ENCODE measurements at places on chromosomes 1 and 21.

GRCh38 chr1:99756598-99756997 is 9.8 kb downstream of the FRRS1 start:
- DNase-seq, result no peak

GRCh38 chr1:162993846-162994245 is 75.3 kb upstream of the RGS4 start:
- no peak for DNase-seq

DNA sequence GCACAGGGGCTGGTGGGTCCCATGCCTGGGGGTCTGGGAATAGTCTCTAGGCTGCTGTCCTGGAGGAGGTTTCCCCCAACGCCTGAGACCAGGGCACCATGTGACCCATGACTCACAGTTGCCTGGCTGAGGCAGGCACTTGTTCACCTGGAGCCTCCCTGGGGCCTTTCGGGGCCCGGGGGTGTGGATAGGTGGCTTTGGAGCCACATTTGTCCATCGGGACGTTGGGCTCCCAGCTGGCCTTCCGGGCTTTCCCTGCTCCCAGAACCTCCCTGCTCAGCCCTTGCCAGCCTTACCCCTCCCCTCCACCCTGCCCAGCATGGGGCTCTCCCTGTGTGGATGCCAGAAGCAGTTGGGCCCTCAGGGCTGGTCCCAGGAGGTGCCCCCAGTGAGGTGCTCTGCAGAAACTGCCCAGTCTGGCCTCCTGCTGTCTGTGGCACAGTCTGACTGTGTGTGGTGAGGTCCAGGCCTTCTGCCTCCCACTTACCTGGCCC is 14.2 kb downstream of the COL6A1 start:
- peak; percentile 11 for DNase-seq

- DNase-seq, result no peak
Observed at GRCh38 chr1:237279629-237280028, 237.6 kb downstream of the RYR2 start.

DNA sequence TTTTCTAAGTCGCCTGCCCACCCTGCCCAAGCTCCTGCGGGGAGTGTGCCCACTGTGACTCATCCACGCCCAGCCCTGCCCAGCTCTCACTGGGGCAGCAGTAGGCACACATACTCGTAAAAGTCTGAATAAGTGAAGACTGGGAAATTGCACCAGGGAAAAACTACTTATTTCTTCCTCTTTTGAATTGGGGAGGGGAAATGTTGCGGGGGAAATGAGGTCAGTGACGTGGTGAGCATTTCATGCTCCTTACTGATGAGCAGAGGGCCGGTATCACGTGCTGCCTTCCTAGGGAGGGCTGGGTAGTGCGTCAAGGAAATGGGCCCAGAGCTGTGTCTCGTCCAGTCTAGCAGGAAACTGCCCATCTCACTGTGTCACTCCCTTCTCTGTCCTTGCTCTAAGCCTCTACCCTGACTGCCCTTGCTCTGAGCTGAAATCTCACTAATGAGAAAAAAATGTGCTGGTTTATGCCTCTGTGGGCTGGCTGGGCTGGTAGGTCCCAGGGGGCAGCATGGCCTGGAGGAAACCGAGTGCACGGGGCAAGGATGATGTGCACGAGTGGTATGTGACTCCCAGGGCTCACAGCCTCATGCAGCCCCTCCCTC is 13.5 kb upstream of the TNFRSF1B start:
- no peak for DNase-seq

GRCh38 chr21:32112195-32112594 is 166.7 kb downstream of the MIS18A start:
- no peak for DNase-seq

GRCh38 chr1:230399321-230400006 is 26.7 kb downstream of the PGBD5 start:
- no peak for DNase-seq

- DNase-seq, result no peak
Observed at GRCh38 chr1:8701794-8702471, 115.5 kb downstream of the RERE start.

- no peak for DNase-seq
Observed at GRCh38 chr1:168917796-168918195, 188.7 kb upstream of the ATP1B1 start.

DNA sequence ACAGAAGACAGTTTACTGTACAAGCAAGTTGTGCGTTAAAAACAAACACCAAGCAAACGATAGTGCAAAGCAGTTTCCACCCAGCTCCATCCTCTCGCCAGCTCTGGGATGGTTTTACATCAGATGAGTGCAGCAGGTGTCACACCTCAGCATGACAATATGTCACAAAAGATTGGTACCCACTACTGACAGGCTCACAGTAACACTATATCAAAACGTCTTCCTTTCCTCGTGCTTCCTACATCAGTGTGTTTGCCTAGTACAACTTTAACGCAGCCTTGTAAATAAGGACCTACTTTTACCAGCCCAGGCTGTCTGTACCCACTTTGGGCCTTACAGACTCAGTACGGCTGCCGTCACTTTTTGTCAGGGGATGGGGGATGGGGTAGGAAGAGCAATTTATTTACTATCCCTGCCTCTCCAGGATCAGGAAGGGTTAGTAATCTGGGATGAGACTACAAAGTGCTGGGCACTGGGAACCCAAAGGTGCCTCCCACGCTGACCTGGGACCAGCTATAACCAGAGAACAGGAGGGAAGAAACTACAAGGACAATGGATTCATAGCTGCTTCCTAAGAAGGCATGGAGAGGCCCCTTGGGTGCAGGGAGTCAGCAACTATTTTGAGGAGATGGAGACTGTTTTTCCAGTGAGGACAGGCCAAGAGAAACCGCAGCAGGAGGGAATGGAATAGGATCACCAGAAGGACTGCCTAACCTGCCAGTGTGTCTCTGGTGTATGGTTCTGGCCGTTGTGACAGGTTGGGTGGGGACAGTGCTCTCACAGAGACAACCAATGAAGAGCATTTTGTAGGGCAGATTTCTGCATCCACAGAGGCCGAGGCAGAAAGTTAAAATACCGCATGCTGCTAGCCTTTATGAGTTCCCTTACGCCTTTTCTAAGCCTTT is 30.2 kb downstream of the RUNX3 start:
- DNase-seq, result no peak

- no peak for DNase-seq
Observed at GRCh38 chr1:240338837-240339236, 247.2 kb downstream of the FMN2 start.

DNA sequence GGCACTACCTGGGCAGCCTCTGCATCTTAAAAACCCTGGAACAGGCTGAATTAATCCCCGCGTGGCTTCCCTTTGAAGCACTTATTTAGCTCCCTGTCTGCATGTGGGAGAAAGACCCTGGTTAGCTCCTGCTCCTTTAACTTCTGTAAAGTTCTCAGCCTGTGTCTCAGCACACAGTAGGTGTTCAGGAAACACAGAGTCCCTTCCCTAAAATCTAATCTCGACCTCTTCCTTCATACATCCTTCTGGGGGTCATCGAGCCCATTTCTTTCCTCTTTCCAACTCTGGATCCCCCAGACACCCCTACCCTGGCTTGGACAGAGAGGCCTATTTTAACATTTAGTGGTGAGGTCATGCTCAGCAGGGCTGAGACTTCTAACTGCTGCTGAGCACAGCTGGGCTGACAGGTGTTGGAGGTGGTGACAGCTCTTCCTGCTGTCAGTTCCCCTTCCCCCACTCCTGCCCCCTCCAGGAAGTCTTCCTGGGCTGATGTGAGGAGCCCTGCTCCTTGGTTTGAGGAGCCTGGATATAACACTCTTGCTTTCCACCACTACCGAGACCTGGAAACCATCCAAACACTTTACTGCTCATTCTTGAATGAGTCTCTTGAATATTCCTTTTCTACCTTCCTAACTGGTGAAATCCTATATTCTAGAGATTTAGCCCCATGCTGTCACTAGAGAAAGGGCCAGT is 5.3 kb downstream of the E2F2 start:
- peak; percentile 51 for DNase-seq

DNA sequence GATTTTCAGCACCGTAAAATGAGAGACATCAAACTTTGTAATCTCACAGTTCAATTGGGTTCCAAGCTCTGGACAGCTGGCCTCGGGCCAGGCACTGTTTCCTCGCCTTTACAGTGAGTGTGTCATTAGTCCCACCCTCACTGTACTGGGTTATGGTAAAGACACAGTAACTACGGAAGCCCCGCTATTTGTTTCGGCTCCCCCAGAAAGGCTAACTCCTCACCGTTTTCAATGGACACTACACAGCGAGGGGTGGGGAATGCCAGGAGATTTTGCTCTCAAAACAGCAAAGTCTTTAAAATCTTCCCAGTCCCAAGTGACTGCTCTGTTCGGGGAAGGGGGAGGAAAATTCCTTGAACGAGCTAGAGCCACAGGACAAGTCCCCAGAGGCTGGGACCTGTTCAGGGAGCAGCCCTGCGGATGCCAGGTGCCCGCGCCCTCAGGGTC is 757 bp upstream of the SPSB1 start:
- DNase-seq, result no peak

GRCh38 chr1:4703646-4704045 is 49.2 kb downstream of the AJAP1 start:
- no peak for DNase-seq

- DNase-seq, result no peak
Observed at GRCh38 chr21:40531431-40532110, 315.4 kb downstream of the DSCAM start.

- no peak for DNase-seq
Observed at GRCh38 chr1:23039308-23039826, 20.1 kb downstream of the KDM1A start.

DNA sequence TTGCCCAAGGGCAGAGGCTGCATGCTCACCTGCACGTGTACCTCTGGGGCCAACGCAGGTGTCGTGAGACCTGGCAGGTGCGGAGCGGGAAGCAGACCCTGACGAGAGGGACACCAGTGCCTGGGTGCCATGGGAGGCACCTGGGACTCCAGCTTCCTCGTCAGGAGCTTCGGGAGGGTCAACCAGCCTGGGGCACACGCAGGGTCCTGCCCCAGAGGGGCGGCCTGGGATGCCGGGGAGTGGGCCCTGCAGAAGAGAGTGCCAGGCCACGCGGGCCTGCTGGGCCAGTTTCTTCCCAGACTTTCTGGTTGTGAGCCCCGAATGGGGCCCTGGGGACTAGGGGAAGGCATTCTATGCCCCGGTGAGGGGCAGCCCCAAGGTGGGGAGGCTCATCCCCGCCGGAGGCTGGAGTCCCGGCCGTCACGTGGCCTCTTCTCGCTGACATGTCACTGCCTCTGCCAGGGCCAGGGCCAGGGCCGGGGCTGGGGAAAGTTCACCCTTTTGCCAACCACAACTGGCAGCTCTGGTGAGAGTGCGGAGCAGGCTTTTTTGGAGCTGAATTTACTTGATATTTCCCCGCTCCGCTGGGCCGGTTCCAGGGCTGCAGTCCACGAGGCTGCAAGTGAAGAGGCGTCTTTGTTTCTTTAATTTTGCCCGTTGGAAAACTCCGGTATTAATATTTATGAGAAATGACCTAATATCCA is 38.5 kb upstream of the ACTRT2 start:
- no peak for DNase-seq

- no peak for DNase-seq
Observed at GRCh38 chr1:234409328-234409727, 36.1 kb downstream of the COA6 start.
